ENCODE measurements at places on chromosomes 3 and 15.

- no peak for DNase-seq
Measured at GRCh38 chr3:144241404-144241803, 269.8 kb downstream of the DIPK2A start.

GRCh38 chr15:40064231-40064894 lies 25.4 kb upstream of the SRP14 start:
- no peak for DNase-seq

- DNase-seq: no peak
Measured at GRCh38 chr3:152196782-152197181, 71.9 kb upstream of the MBNL1 start.

- no peak for DNase-seq
Measured at GRCh38 chr3:114857299-114857701, 289.8 kb downstream of the ZBTB20 start.

DNA sequence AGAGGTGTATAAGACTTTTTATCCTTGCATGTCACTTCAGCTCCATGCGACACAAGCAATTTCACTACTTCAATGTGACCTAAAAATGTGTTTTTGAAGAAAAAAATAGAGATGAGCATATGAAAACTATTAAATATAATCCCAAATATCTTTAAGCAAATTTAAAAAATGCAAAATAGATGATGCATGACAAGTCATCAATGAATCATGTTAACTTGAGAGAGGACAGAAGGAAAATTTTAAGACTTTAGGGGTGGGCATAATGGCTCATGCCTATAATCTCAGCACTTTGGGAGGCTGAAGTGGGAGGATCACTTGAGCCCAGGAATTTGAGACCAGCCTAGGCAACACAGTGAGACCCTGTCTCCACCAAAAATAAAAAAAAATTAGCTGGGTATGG lies 73.3 kb downstream of the ANKRD28 start:
- DNase-seq: no peak

GRCh38 chr15:73687351-73687750 lies 3.2 kb downstream of the CD276 start:
- DNase-seq: no peak

DNA sequence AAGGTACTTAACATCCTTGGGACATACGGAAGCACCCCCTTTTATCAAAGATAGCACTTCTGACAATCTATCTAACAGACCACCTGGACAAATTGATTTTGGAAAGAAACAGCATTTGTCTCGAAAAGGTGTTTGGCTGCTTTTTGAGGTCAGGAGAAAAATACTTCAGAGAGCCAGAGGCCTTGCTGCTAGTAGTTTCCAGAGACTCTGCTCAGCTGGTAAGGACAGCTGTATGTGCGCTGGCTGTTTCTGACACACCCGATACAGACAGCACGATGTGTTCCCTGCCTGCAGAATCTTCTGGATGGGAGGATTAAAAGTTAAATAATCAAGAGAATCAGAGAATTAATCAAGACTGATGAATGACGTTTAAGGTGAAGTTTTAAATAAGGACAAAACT lies 15.6 kb upstream of the GYG1 start:
- no peak for DNase-seq

DNA sequence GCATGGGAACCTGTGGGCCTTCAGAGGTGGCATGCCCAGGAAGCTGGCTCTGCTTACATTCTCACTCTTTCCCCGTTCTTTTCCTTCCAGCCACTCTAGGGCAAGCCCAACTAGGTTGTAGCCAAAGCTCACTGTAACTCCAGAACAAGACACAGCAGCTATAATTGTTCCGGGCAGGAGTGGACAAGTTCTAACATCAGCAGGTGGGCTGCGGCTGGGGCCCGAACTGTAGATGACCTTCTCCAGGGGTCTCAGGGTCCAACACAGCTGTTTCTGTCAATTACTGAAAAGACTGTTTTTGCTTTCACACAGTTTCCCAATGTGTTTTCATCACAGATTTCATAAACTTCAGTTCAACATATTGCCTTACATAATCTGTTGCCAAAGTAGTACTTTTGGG lies 11.5 kb downstream of the RASGRP1 start:
- DNase-seq: no peak

GRCh38 chr3:32454111-32454510 lies 48.5 kb downstream of the CMTM6 start:
- no peak for DNase-seq

GRCh38 chr15:65094294-65094995 lies 17.9 kb downstream of the KBTBD13 start:
- no peak for DNase-seq

- DNase-seq: no peak
Measured at GRCh38 chr15:69701198-69701597, 248.6 kb downstream of the RPLP1 start.

DNA sequence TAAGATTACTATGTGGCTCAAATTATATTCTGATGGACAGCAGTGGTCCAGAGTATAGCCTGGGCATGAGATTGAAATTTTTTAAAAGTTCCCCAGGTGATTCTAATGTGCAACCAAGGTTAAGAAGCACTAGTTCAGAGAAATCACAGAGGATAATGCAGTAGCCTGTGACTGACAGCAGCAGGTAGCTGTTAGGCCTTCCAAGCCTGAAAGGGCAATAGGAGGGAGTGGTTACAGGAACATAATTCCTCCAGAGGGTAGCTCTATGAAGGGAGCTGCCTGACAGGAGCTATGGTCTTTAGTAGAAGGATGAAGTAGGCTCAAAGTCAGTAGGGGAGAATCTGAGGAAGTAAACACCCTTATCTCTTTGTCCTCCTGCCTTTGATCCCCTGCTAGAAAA lies 342.9 kb upstream of the PPP2R3A start:
- DNase-seq: no peak

DNA sequence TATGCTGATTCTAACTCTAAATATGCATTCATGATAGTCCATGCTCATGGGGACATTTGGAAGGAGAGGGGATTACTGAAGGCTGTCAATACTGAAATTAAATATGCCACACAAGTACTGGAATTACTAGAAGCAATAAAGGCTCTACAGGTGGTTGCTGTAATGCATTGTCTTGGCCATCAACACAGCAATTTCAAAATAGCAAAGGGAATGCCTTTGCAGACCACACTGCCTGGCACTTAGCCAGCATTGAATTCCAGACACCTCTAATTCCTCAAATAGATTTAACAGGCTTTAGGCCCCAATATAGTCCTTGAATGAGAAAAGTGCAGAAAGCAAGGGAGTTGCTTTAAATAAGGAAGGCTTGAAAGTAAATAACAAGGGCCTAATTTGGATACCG lies 115.8 kb upstream of the PLCL2 start:
- DNase-seq: no peak
